Pons (tissue), 1 donor: ENCODE measurements at places on chromosomes 2 and 18.

DNA sequence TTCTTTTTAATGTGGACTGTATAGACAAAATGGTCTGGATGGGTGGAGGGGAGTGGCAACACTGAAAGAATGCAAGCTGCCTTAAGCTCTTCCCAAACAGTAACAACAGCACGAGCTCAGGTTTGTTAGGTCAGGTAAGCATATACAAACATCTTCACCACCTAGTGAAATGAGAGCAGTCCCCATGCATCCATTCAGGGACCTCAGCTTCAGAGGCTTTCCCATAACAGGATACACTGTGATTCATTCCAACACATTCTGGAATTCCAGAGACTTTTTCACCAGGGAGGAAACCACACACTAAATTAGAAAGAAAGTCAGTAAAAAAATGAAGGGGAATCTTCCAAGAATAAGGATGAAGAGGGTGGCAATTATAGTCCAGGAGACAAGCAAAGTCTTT, 50.4 kb upstream of the BZW1 start:
- no peak for DNase-seq

GRCh38 chr2:51624995-51625394, 593.1 kb upstream of the NRXN1 start:
- DNase-seq: no peak

- peak; percentile 76 for DNase-seq
Observed at GRCh38 chr18:51195451-51196117, 1.9 kb downstream of the MEX3C start.

- DNase-seq: no peak
Observed at GRCh38 chr2:53536583-53537361, 230.8 kb upstream of the CHAC2 start.

- no peak for DNase-seq
Observed at GRCh38 chr2:168738062-168738461, 64.4 kb upstream of the NOSTRIN start.

- no peak for DNase-seq
Observed at GRCh38 chr18:36403896-36404820, 106.6 kb downstream of the FHOD3 start.

DNA sequence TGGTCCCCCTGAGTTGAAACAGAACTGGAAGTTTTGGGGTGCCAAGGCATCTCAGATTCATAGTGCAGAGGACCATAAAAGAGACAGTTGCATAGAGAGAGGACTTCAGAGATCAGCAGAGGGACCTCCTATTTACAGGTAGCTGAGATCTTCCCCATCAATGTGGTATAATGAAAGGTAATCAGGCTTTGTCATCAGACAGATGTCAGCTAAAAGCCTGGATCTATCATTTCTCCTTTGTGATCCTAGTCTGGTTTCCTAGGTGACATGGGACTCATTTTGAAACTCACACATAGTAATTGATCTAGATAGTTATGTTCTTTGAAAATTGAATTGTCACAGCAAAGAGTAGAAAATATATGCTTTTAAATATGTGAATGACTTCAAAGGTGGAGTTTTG, 443.5 kb upstream of the MAP2 start:
- no peak for DNase-seq

- no peak for DNase-seq
Observed at GRCh38 chr2:241226723-241227572, 38.5 kb downstream of the ANO7 start.

- DNase-seq: no peak
Observed at GRCh38 chr18:36297417-36298125, at the start of gene FHOD3. FHOD3 (plus strand) TSS chr18:36297713; CDS start chr18:36297836, 123 bp downstream.

DNA sequence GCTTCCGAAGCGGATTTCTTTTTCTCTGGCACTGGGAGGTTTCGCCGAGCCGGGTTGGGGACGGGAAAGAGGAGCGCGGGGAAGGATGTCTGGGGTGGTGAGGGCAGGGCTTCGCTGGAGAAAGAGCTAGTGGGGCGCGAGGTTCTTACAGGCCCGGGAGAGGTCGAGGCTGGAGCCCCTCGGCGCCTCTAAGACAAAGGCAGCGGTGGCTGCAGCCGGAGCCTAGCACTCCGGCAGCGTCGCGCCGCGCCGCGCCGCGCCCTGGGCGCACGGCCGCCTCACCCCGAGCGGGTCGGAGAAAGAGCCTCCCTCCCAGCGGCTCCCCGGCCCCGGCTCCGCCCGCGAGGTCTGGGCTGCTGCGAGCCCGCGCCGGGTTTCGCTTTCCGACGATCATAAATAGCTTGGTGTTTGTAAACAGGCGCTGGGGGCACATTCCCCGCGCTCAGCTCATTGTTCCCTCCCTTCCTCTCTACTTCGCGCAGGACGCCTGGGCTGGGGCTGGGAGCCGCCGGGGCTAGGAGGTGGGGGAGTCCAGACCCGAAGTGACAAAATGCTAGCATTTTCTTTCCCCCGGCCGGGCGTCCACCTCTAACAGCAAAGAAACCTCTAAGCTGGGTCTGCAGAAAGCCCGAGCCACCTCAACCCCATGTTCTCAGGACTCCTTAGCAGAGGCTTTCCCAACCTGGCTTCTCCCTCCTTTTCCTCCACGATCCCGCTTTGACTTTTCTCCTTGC, 813 bp upstream of the MEIS1 start:
- DNase-seq: peak; percentile 57

GRCh38 chr2:140863713-140864112, 1267.1 kb downstream of the LRP1B start:
- peak; percentile 60 for DNase-seq

GRCh38 chr2:116732322-116732721, 1082.2 kb upstream of the DDX18 start:
- no peak for DNase-seq

DNA sequence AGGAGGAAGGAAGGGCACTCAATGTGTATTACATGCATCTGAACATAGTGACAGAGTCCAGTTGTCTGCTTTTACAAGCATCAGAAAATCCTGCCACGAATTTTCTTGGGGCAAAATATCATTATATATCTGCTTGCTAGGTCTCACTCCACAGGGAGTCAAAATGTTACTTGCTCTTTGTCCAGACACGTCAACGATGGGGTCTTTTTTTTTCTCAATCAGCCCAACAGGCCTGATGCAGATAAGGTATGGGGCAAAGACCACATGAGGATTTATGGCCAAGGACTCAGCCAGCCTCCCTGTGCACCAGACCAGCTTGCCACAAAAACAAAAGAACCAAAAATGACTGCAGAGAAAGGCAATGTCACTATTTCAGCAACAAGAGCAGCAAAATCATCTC, 323.4 kb upstream of the PKDCC start:
- no peak for DNase-seq

DNA sequence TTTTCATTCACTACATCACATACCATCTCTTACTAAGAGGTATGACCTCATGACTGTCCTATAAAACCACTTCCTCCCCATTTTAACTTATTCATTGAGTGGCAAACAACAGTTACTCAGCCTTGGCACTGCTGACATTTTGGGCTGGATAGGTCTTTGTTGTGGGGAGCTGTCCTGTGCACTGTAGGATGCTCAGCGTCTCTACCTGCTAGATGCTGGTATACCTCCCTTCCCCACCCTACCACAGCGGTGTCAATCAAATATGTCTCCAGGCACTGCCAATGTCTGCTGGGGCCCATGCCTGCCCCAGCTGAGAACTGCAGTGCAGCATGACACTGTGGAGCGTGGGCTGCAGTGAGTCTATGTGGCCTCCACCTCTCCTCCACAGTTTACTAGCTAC, 76.3 kb upstream of the MGAT4A start:
- DNase-seq: no peak

DNA sequence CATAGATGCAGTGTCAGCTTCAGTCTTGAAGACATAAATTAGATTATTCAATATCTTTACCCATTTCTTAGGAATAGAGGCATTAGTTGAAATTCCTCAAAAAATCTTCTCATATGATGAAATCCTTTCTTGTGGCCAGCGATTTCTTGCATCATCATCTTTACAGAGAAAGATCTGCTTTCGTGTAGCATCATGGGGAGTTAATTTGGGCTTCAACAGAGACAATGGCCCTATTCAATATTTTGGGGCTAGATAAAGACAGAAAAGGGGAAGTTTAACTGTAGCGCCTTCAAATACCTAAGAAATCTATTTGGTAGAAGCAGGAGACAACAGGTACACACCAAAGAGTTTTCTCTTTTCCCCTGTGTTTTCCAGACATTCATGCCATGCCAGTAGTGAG, 73.8 kb downstream of the TGFA start:
- no peak for DNase-seq

DNA sequence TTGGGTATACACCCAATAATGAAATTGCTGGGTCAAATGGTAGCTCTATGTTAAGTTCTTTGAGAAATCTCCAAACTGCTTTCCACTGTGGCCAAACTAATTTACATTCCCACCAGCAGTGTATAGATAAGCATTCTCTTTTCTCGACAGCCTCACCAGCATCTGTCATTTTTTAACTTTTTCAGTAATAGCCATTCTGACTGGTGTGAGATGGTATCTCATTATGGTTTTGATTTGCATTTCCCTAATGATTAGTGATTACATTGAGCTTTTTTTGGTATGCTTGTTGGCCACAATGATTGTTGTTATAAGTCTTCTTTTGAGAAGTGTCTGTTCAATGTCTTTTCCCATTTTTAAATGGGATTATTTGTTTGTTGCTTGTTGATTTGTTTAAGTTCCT, 50.4 kb upstream of the EPAS1 start:
- DNase-seq: no peak

GRCh38 chr2:233221378-233222063, 30.0 kb upstream of the ATG16L1 start:
- DNase-seq: no peak

DNA sequence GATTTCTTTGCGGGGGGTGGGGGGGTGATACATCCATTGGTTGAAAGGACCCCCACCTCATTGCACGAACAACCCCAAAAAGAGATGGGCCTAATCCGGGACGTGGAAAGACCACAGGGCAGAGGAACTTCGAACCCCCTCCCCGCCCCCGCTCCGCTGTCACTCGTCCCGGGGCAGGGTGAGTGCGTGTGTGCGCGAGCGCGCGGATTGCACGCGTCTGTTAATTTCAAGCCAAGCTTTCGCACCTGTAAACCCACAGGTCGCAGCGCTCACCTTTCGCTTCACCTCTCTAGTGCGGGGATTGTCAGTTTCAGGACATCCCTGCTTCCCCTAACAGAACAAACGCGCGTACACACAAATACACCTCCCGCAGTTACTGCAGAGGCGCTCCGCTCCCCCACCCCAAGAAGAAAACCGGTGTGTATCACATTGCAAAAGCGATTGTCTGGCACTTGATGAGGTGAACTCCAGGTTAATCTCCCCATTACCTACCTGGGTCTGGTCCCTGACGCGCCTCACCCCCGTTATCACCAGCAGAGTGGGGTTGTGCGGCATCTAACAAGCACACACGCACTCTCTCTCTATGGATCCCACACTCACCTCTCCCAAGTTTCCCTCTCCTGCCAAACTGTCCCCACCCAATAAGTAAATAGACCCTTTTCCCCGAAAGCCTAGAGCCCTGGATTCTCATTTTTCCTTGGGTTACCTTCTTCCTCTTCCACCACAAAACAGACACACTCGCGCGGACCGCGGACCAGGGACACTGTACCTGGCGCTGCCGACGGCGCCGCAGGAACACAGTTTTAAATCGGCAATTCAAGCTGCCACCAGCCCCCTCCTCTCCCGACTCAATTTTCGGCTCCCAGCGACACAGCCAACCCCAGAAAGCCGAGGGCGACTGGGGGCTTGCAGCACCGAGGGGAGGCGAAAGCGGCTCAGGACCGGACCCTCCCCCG, 1.0 kb downstream of the CYP26B1 start:
- no peak for DNase-seq

DNA sequence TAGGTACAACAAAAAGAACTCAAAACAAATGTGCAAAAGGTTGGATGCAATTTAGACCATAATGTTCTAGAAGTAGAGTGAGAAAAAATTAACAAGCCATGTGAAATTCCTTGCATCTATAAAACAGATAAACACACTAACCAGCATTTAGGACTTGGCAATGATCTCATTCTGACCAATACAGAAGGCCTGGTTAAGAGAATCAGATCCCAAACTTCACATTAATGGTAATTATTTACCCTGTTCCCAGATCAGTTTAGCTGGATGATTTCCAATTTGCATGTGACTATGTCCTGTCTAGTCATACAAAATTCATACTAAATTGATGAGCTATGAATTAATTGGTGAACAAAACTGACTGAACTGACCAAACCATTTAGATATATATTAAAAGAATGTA, 98.4 kb upstream of the FIGN start:
- no peak for DNase-seq

GRCh38 chr18:7224198-7224597, 6.7 kb upstream of the LRRC30 start:
- no peak for DNase-seq

DNA sequence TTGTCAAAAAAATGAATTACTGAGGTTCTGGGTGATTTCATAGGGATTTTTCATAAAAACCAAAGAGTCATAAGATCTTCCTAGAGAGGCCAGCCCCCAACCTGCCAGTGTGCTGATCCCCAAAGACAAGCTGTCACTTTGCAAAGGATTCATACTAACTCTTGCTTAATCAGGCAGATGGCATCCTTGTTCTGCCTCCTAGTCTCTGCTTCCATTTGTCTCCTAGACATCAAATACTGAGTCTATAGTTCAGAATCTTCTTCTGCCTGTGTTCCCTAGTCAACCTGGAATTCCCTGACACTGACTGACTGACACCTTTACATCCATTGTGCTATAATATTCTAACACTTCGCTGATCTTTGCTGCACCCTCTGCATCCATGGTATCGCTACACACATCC, 84.9 kb downstream of the SLC8A1 start:
- no peak for DNase-seq

GRCh38 chr2:138020432-138020831, 56.2 kb downstream of the HNMT start:
- no peak for DNase-seq

- peak; percentile 31 for DNase-seq
Observed at GRCh38 chr2:223084873-223085272, 32.9 kb downstream of the KCNE4 start.

GRCh38 chr18:47283476-47283875, 32.0 kb upstream of the SKOR2 start:
- DNase-seq: no peak

- DNase-seq: no peak
Observed at GRCh38 chr2:70691497-70692140, 76.4 kb downstream of the ADD2 start.

DNA sequence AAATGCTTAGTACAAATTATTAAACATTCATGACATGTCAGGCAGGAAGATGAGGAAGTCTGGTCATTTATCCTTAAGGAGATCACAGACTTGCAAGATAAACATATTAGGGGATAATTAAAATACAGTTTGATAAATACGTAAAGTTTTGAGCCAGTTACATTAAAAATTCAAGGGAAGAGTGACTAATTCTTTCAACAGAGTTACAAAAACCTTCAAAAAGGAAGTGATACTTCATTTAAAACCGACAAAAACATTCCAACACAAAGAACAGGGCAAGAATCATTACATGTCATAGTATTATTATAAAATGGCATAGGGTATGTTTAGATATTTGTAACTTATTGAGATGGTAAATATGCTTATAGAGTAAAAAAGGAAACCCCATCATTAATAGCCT, 636.0 kb downstream of the NR4A2 start:
- DNase-seq: no peak
